ENCODE measurements at places on chromosomes 3 and 15.

- DNase-seq, result no peak
Observed at GRCh38 chr3:154304116-154304786, 20.0 kb downstream of the DHX36 start.

- no peak for DNase-seq
Observed at GRCh38 chr15:96503276-96503675, 172.8 kb downstream of the NR2F2 start.

GRCh38 chr3:109132801-109133473 lies 3.6 kb upstream of the C3orf85 start:
- no peak for DNase-seq

DNA sequence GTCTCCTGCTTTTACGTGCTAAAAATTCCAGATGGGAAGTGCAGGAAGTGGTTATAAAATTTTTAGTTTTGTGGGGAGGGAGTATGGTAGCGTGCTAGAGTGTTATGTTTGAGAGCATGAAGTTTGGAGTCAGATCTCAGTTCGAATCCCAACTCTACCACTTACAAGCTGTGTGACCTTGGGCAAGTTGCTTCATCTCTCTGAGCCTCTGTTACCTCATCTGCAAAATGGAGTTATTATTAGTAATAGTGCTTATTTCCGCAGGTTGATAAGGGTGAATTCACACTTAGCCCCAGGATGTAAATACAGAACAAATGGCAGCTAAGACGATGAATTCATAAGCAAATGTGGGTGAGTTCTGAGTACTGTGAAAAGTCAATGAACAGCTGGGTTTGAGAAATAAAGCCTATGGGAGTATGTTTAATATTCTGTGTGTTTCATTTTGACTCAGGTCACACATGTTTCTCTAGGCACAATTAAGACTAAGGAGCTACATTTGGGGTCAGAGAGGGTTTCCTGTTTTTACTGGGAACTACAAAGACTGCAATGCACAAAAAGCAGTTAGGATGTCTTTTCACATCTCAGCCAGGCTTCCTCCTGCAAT lies 73.1 kb upstream of the FEZF2 start:
- no peak for DNase-seq

- no peak for DNase-seq
Observed at GRCh38 chr3:38723569-38724391, 74.3 kb upstream of the SCN5A start.

GRCh38 chr3:15263120-15263519 lies 57.1 kb downstream of the CAPN7 start:
- DNase-seq, result no peak

GRCh38 chr15:53512029-53512428 lies 247.4 kb downstream of the WDR72 start:
- no peak for DNase-seq

GRCh38 chr15:38217191-38217595 lies 35.4 kb upstream of the SPRED1 start:
- no peak for DNase-seq

- DNase-seq, result no peak
Observed at GRCh38 chr3:65689436-65689835, 349.3 kb downstream of the MAGI1 start.

GRCh38 chr3:30752970-30753369 lies 141.5 kb downstream of the GADL1 start:
- no peak for DNase-seq

DNA sequence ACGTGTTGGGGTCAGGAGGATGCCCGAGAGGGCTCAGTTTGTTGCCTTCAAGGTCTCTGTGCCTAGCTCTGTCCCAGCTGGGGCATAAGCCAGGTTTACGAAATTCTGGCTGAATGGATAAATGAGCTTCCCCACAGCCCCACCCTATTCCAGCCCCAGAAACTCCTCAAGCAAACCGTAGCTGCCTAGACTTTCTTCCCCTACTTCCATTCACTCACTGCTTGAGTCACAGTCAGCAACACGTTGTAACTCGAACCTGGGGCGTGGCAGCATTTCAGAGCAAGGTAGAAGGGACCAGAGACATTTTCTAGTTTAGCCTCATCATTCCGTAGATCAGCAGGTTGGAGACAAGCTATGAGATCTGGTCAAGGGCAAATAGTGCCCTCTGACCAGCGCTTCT lies 24.2 kb downstream of the NMNAT3 start:
- peak; percentile 81 for DNase-seq

- no peak for DNase-seq
Observed at GRCh38 chr3:117036259-117036799, 326.8 kb downstream of the TUSC7 start.

- DNase-seq, result no peak
Observed at GRCh38 chr3:175005881-175006280, 146.7 kb downstream of the NAALADL2 start.

DNA sequence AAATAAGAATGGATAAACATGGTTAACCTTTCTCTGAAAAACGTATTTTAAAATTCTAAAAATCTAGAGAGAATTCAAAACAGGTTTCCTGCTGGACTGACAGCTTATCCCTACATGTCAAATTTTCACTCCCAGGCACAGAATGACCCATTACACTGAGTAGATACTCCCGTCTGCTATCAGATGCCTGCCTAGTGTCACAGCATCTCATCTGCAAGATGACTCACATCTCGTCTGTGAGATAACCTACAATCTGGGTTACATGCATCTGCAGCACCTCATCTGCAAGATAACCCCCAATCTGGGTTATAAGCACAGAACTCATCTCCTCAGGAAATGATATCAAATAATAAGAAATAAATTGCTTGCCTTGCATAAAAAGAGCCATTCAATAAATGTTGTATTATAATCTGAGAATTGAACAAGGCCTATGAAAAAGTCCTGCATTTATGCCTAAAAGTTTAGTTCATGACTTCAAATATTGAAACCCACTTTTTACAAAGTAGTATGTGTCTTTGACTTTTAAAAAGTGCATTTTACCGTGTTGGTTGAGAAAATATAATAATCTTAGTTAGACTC lies 188.3 kb upstream of the THBS1 start:
- DNase-seq, result no peak

- DNase-seq, result no peak
Observed at GRCh38 chr3:69941037-69941436, 58.5 kb upstream of the SAMMSON start.

GRCh38 chr3:52063026-52063723 lies 6.8 kb upstream of the DUSP7 start:
- DNase-seq, result no peak

- peak; percentile 56 for DNase-seq
Observed at GRCh38 chr3:127745656-127746399, 73.1 kb downstream of the ABTB1 start.
